ENCODE measurements at places on chromosomes 7 and 10.

GRCh38 chr10:19204246-19204917 lies 155.8 kb downstream of the MALRD1 start:
- DNase-seq, result no peak

- DNase-seq, result no peak
These were observed 98.2 kb upstream of the IMMP2L start for GRCh38 chr7:111660478-111660877.

GRCh38 chr10:31341552-31341951 lies 22.5 kb downstream of the ZEB1 start:
- DNase-seq, result no peak

DNA sequence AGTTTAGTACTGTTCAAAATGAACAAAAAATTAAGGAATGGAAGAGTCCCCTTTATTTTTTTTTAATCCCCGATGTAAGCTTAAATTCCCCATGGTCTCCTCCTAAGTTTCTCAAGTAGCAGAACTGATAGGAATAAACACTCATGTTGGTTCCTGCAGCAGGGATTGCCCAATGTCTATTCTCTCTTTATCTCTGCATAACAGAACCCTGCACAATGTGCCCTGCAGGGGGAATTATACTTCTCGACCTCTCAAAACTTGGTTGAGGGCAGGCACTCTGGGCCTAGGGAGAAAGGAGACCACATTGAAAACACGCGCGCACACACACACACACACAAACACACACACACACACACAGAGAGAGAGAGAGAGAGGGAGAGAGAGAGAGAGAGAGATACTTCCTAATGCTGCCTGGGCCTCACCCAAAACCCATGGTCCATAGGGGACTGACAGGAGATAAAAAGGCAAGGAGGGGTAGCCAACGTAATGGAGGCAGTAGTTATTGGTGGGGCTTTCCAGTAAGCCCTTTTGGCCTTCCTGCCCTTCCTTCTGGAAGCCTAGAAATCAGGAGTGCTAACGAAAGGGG lies 22.7 kb downstream of the JAZF1 start:
- DNase-seq, result no peak

DNA sequence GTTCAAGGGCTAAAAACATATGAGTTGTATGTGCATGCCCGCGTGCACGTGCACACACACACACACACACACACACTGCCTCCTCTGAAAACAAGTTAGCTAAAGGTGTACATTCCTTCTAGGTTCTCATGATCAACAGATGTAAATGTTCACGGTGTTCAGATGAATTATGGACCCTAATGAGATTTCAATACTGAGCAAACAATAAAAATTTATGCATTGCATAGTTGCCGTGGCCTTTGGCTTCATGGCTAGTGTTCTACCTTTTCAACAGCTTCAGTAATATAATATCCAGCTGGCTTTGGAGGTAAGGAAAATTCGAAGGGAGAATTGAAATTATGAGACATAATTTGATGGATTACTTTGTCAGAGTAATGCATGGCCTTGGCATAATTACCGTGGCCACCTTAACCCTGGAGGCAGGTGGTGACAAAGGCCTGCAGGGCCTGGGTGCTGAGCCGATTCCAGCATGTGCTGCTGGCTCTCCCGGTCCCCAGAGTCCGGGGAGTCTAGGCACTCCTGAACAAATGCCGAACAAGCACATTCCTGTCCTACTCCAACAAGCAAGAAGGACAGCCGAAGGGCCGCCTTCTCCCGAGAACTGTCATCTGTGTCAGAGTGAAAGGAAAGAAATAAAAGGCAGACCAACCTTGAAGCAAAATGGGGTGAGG lies 166.6 kb upstream of the TCF7L2 start:
- no peak for DNase-seq

GRCh38 chr7:75715864-75716263 lies 22.9 kb downstream of the HIP1 start:
- no peak for DNase-seq

DNA sequence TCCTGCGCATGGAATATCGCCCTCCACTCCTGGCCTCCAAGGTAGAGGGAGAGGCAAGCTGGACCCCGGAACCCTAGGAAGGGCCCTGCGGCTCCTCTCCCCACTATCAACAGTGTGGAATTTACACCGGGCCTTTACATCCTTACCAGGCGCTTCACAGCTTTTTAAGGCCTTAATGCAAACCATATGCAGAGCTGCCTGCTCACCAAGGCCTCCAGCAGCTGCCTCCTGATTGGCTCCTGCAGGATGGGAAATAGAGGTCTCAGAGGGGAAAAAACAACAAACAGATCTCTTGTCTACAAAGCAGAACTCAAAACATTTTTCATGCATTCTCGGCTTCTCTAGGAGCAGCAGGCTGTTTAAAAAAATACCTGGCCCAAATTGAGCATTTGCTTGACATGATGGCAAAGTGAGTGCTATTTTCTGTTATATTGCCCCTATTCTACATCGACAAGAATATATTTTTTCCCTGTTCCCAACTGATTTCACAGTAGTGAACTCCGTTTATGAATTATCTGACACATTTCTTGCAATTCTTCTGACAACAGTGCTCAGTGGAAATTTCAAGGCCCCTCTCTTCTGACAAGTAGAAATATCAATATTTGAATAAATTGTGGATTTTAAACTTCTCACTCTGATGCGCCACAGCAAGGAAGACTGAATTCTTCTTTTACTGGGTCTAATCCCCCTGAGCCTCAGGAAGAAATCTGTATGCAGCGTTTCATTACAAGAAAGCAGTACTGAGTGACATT lies 51.7 kb downstream of the EBF3 start:
- no peak for DNase-seq

- DNase-seq, result no peak
These were observed 38.6 kb downstream of the SLC25A40 start for GRCh38 chr7:87837597-87837996.

DNA sequence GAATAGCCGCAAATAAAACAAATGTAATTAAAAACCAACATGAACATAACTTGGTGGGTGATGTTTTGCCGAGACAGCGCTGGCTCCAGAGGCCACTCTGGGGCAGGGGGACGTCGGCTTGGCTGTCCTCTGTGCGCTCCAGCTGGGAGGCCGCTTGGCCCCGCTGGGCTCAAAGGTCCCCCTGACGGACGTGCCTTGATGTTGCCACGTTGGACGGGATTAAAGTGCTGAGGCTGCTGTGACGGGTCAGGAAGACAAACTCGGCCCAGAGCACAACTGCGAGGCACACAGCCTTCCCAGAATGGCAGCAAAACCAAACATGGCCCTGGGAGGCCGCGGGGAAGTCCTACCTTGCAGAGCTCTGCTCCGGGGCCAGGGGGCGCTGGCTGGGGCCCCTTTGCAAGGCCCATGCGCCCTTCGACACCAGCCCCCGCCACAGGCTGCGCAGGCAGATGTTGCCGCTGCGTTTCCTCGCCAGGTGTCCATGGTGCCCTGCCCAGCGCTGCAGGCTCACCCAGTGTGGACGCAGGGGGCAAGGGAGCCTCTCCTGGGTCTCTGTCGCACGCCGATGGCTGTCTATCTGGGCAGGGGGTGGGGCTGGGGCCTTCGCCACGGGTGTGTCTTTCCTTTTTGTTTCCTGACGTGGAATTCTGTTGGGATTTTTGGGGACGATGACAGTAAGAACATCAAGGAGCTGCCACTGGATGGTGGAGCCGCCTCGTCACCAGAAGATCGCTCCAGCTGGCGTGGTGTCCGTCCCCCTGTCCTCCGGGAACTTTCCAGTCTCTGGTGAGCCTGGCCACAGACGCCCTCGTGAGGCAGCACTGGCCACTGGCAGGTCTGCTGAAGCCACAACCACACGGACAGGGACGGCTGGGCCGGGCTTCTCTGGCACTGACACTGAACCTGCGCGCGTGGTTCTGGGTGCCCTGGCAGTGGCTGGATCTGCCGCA lies 99.6 kb upstream of the DIP2C start:
- peak; percentile 64 for DNase-seq

GRCh38 chr10:18402853-18403252 lies 248.5 kb downstream of the NSUN6 start:
- DNase-seq, result no peak

GRCh38 chr10:3783682-3784432 lies 1.2 kb downstream of the KLF6 start:
- DNase-seq, result peak; percentile 41

DNA sequence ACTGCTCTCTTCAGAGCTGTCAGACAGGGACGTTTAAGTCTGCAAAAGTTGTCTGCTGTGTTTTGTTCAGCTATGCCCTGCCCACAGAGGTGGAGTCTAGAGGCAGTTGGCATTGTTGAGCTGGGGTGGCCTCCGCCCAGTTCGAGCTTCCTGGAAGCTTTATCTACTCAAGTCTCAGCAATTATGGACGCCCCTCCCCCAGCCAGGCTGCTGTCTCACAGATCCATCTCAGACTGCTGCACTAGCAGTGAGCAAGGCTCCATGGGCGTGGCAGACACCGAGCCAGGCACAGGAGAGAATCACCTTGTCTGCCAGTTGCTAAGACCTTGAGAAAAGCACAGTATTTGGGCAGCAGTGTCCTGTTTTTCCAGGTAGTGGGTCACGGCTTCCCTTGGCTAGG lies 98.1 kb downstream of the SDHAF3 start:
- no peak for DNase-seq

DNA sequence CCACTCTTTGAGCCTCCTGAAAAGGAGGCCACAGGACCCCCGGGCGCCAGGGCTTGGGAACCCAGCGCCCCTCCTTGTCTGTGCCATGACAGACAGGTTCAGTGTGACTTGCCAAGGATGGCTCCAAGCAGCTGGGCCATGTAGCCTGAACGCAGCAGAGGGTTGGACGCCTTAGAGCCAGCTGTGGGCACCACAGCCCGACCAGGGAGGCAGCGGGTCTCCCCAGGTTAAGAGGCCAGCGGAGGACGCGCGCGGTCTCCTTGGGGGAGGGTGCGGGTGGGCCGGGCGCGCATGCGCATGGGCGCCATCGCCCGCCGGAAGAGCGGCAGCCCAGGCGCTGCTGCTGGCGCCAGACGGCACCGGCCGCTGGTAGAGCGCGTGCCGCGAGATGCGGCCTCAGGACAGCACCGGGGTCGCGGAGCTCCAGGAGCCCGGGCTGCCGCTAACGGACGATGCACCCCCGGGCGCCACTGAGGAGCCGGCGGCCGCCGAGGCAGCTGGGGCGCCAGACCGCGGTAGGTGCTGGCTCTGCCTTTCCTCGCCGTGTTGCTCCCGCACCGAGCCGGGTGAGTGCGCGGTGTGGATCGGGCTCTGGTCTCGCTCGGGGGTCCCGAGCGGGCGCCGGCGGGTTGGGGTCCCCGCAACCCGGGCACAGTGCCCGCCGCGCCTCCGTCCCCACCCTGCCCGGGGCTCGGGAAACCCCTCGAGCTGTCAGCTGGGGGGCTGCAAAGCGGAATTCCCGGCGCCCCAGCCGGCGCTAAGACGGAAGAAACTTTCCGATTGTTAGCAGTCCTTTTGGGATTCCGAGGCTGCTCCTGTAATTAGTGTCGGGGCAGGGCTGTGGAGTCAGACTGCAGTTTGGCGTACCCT lies at the start of gene SLC35G1:
Gene SLC35G1 (plus strand): TSS at position 333 of the 870 bp plus-strand sequence. CDS start 56 bp downstream, at position 389.
- DNase-seq, result peak; percentile 79

DNA sequence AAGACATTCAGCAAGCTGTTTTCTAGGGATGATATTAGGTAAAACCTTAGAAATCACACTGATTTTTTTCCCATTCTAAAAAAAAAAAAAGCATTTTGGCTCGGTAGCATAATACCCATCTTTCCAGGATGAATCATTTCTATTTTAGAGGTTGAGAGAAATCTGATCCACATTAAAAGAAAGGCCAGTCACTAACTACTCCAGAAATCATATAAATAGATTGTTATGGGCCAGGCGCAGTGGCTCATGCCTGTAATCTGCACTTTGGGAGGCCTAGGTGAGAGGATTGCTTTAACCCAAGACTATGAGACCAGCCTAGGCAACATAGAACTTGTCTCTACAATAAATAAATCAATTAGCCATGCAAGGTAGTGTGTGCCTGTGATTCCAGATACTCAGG lies 164.3 kb downstream of the BAMBI start:
- no peak for DNase-seq

DNA sequence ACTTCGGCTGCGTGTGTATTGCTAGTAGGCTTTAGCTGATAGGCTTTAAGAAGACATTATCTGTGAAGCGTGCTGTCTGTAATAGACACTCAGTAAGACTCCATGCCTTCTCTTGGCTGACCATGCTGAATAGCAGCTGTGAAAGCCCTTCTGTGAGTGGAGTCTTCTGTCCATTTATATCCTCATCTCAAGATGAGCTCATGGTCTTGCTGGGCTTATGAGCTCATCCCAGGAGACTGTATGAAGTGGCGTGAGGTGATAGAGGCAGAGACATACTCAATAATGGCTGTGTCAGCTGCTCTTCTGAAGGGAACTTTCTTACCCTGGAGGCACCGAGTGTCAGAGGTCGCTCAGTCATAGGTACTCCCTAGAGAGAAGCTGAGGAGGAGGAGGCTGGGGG lies 111.5 kb downstream of the SH2D4B start:
- DNase-seq, result no peak

DNA sequence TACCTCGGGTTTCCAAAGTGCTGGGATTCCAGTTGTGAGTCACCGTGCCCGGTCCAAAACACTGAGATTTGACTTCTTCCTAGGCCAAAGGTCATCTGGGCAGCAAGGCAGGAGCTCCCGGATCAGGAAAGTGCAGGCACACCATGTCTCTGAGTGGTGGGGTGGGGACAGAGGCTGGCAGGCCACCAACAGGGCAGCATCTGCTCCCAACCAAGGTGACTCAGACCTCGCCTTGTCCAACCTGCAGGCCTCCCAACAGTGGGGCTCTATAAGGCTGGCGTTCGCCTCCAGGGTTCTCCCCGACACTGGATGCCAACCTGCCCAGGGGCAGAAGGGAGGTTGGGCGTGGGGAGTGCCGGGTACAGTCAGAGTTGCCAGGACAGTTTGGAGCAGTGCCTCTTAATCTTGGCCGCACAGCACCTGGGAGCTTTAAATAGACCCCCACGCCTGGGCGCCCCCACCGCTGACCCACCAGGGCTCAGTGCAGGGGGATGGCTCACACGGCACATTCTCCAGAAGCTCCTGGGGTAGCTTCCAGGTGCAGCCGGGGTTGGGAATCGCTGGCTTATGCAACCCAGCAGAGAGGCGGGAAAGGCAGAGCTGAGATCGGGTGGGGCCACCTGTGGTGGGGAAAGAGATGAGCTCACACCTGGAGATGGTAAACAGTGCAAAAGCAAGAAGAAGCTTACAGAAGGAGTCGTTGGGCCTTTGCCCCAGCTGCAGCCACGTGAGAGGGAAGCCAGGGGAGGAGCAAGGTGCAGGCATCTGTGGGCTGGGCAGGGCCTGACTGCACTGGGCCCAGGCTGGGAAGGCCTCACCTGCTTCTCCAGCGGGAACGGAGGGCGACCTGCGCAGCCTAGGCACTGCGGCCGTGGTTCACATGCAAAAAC lies 10.9 kb downstream of the CALML5 start:
- DNase-seq, result no peak

- DNase-seq, result no peak
These were observed 46.2 kb upstream of the ZNF716 start for GRCh38 chr7:57403601-57404342.

DNA sequence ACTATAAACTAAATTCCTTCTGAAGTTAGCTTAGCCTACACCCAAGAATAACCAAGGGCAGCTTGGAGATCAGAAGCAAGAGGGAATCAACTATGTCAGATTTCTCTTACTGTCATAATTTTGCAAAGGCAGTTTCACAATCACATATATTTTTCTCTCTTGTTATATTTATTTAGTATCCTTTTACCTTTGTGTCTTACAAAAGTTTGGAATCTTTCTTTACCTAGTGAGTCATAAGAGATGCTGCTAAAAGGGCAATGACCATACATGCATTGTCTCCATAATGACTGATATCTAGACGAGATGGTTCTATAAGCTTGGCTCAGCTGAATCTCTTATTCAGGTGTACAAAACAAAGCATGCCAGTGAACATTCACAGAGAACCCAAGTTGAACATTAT lies 61.1 kb downstream of the PPP1R17 start:
- DNase-seq, result no peak
